ENCODE measurements at places on chromosomes 2 and 18.

GRCh38 chr18:3453540-3454364 lies 3.8 kb downstream of the TGIF1 start:
- peak; percentile 25 for DNase-seq

- DNase-seq: no peak
Measured at GRCh38 chr18:68033466-68033865, 516.9 kb upstream of the DSEL start.

DNA sequence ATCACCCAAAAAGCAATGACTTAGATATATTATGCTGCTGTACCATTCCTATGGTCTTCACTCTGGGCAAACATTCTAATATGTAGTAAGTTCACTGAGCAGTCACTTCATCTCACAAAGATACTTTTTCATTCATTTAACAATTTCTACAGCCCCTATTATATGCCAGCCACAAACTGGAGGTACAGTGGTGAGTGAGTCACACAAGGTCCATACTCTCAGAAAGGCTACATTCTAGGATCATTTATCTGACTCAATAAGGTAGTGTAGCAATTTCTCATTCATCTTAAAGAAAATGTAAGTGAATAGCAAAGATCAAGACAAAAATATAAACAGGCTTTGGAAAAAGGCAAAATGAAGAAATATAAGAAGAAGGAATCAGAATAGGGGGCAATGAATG lies 40.5 kb downstream of the NHEJ1 start:
- no peak for DNase-seq

DNA sequence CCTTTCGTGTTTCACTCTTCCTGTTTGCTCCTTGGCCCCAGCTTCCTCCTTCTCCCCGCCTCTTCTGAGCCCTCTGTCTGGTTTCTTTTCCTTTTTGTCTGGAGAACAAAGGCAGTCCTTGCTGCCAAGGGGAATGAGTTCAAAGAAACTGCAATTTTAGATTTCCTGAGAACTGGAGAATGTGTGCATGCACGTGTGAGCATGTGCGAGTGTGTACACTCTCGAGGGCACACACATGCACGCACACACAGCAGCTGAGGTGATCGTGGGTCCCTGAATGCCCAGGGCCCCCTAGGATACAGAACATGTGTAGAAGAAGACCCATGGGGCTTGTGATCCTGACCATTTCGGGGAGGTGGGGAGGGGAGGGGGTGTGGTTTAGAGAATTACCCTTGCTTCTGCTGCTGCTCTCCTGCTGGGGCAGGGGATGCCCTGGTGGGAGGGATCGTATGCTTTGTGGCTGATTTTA lies 151.8 kb downstream of the DYSF start:
- no peak for DNase-seq

DNA sequence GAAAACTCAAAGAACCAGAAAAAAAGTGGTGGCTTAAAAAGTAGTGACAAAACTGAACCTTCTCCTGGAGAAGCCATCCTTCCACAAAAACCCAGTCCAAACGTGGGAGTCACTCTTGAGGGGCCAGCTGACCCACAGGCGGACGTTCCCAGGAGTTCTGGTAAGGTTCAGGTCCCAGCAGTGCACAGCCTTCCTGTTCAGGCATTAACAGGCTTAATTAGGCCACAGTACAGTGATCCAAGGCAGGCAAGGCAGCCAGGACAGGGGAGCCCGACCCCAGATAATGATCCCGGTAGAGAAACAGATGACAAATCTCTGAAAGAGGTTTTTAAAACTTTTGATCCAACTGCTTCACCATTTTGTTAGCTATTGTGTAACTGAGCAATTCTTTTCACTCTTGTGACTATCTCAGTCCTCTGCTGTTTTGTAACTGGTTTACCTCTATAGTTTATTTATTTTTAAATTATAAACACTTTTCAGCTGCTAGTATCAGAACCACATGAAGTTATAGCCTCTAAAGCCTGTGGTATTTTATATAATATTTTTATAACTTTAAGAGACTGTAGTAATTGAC lies 56.8 kb downstream of the ZC3H6 start:
- no peak for DNase-seq

GRCh38 chr2:238005528-238005927 lies 38.7 kb downstream of the UBE2F start:
- DNase-seq: no peak

DNA sequence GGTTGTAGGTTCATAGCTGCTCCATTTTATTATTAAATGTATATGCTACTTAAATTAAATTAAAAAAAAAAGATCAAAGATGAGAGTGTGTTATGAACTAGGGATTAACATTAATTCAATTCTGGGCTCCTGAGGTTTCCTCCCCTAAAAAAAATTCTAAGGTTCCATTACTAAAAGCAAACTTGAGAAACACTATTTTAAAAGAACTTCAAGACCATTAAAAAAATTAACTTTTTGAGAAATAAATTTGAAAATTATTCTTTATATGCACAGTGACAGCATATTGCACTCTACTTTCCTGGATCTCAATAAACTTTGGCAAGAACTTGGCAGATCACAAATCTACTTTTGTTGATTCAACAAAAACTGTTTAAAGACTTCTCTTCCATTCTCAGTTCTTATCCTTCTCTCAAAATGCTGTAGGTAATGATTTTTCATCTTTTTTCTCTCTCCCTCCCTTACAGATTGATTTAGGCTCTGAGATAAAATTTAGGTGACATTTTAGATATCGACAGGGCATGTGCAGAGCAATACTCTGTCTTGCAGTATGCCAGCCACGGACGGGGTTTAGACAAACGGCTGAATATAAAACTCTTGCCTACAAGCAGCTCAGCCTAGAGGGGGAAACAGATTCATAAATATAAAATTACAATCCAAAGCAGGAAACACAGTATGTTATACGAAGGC lies 592 bp upstream of the MARS2 start:
- no peak for DNase-seq

GRCh38 chr2:166463640-166464039 lies 30.4 kb downstream of the SCN7A start:
- DNase-seq: no peak

GRCh38 chr2:62477573-62477972 lies 28.4 kb downstream of the TMEM17 start:
- DNase-seq: no peak

- DNase-seq: no peak
Measured at GRCh38 chr2:98880266-98881152, 55.5 kb downstream of the CRACDL start.

DNA sequence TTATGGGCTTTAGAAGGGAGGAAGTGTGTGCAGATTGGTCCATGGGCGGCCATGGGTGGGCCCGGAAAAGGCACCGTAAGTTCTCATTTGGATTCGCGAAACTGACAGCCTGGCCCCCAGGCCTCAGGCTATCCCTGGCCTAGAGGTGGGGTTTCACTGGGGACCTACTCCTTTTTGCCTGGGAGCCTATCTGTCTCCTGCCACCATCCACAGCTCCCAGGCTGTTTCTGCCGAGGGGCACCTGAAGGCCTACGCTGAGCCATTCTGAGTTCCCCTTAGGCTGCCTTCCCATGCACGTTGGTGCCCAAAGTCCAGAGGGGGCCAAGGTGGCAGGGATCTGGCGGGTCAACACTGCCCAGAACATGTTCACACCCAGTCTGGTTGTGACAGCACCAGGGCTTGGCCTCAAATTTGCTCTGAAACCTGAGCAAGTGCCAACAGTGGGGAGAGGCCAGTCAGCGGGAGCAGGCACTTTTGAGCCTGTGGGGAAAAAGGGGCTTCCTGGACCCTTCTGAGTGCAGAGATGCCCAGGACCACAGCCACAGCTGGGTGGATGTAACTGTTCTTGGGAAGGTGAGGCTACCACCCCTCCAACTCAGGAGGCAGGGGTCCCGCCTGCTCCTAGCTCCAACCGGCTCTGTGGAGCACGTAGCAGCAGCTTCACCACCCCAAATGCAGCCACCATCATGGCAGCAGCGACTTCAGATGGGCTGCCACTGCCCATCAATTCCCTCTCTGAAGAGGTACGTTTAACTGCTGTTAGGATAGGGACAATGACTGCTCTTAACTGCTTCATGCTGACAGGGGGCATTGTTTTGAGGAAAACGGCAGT lies 73.6 kb upstream of the ZNF804A start:
- DNase-seq: no peak

GRCh38 chr18:78659748-78660147 lies 319.9 kb upstream of the SALL3 start:
- DNase-seq: no peak

GRCh38 chr2:151569167-151569566 lies 159.5 kb downstream of the RIF1 start:
- no peak for DNase-seq

GRCh38 chr2:107412981-107413380 lies 413.7 kb upstream of the RGPD4 start:
- no peak for DNase-seq
